Sciatic nerve (tissue), 2 donors: ENCODE measurements at places on chromosomes 4 and X.

GRCh38 chr4:143291314-143291713 is 45.4 kb upstream of the GAB1 start:
- DNase-seq, result no peak

- DNase-seq, result peak; percentile 33
These were observed 75.2 kb downstream of the JAKMIP1 start for GRCh38 chr4:6125103-6125651.

- DNase-seq, result no peak
These were observed 517.5 kb upstream of the GRIA3 start for GRCh38 chrX:122666601-122667000.

DNA sequence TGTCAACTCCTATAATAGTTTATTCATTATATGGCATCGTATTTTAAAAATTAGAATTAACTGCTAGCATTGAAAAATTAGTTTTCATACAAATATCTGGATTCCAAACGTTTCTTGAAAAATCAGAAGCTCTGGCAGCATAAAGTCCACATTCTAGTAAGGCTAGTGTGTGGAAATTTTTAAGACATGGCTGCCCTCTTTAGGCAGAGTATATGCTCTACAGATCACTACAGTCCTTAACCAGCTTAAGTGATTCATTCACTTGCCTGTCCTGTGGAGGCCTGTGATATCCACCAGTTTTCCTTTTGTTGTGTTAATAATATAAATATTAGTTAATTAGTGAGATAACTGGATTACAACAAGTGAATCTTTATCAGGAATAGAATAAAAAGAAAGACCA is 287.2 kb downstream of the OPHN1 start:
- DNase-seq, result no peak

- DNase-seq, result no peak
These were observed 42.7 kb downstream of the UBA6 start for GRCh38 chr4:67658302-67658701.

DNA sequence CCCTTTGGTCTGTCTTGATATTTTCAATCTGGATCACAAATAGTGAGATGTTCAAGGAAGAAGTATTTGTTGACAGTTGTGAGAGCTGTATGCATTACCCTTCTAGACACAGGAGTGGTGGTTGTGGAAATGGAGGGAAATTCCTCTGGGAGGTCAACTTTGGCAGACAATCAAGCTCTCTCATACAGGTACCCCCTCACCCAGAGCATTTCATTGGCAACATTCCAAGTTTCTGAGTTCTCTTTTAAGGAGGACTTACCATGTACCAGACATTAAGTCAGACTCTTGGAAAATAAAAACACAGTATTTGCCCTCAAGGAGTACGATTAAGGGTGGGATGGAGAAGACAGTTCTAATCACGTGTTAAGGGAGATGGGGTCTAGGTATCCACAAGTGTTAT is 45.3 kb downstream of the KLHL15 start:
- no peak for DNase-seq

- no peak for DNase-seq
These were observed 523.3 kb downstream of the SMARCA1 start for GRCh38 chrX:129000018-129000417.

- no peak for DNase-seq
These were observed 167.5 kb upstream of the BOD1L1 start for GRCh38 chr4:13794819-13795565.

DNA sequence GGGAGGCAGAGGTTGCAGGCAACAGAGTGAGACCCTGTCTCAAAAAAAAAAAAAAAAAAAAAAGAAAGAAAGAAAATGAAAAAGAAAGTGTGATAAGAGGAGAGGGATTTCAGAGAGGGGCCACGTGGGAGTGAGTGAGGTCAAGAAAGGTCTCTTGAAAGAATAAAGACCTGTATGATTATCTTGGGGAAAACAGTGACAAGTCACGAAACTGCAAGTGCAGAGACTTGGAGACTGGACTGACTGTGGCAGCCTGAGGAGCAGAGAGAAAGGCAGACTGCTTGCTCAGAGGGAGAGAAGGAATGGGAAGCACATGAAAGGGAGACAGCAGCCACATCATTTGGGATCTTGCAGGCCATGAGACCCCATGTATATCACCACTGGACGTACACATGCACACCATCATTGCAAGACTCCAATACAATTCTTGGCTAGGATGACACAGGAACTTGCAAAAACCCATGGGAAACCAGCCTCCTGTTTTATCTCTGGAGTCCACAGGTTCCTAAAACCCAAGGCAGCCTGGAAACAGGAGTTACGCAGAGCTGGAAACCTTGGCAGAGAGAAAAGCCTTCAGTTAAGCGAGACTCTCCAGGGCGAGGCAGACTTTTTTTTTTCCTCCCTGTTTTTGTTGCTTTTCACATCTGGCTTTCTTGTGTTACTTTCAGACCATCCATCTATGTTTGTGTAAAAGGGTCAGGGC is 207.0 kb upstream of the TBL1X start:
- DNase-seq, result no peak

DNA sequence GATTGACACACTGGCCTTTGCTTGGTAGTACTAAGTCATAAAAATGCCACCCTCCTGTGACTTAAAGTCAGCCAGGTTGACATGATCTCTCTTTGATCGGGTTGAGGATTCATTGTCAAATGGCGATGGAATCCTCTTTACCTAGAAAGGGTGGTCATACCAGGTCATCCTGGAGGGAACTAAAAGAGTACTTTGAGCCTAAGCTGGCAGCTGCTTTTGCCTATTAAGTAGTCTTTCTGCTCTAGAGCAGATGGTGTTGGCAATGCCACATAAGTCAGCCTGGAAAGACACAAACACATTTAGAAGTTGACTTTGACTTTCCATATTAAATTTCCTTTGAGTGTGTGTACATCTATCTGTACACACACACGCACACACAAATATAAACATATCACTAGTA is 39.2 kb upstream of the C4orf54 start:
- DNase-seq, result no peak

GRCh38 chrX:105315248-105315647 is 94.8 kb upstream of the TEX13A start:
- no peak for DNase-seq

- DNase-seq, result no peak
These were observed 257.0 kb upstream of the AGTR2 start for GRCh38 chrX:115913575-115913974.

DNA sequence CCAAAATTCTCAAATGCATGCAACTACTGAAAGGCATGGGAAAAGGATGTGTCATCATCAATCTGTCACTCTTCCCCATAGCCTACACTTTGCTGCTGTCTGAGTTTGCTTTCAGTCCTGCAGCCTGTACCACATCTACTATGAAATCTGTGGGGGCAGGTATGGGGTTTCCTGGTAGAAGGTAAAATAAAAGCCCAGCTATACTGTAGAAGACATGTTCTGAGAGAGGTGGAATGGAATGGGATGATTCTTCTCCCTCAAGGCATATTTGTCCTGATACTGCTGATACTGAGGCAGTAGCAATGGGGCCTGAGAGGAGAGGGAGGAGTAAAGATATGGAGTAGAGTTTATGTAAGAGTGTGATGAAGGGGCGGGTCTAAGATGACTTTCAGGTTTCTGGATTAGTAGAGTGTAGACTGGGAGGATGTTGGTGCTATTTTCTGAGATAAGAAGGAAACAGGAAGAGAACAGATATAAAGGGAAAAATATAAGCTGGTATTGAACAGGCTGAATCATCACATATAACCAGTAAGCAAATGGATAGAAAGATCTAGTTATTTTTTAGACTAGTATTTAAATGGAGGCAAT is 38.7 kb upstream of the GYPA start:
- no peak for DNase-seq

DNA sequence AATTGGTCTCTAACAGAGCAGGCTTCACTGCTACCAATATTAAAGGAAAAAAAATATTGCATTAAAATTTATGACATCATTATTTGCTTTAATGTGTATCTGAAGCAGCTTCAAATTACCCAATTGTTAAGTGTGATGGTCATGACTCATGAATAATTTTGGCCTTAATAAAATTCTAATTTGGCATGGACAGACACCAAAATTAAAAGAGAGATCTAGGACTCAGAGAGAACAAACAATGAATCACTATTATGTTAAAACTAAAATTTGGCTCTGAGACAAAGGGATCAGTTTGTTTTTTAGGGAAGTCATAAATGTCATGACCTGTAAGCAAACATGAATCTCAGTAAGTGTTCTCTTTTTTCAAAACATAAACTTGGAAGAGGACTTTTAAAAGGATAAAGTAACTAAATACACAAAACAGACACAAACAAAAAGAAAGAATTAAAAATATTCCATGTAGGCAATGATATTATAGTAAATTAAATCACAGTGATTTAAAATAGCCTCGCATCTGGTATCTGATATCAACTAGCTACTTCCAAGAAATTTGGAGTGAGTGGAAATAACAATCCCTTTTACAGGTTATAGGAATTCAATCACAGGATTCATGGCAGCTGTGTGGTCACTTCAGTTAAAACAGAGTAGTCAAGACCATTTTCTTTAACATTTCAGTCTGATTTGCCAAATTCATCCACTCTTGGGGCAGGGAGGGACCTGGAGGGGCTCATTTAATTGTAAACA is 11.6 kb downstream of the VEGFC start:
- DNase-seq, result no peak

GRCh38 chrX:123525123-123525725 is 207.6 kb downstream of the THOC2 start:
- DNase-seq, result no peak

- no peak for DNase-seq
These were observed 600.5 kb upstream of the SLIT2 start for GRCh38 chr4:19650903-19651864.

GRCh38 chr4:182325848-182326255 is 82.7 kb downstream of the TENM3 start:
- no peak for DNase-seq

DNA sequence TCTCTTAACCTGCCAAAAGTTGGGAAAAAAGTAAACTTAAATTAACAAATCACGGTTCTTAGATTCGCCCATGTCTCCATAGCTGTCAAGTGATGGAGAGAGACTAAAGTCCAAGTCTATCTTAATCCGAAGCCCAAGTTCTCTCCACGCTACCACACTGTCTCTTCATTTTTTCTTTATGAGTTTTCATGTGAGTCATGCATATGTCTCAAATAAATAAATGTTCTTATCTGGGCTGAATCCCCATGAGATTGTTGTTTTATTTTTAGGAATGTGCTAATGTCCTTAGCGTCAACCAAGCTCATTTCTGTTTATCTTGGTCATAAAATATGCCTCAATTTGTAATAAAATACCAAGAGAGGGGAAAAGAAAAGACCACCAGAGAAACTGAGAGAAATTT is 169.3 kb downstream of the RCHY1 start:
- DNase-seq, result no peak

- no peak for DNase-seq
These were observed 16.9 kb upstream of the ZIC3 start for GRCh38 chrX:137549073-137549472.

GRCh38 chrX:623599-624315 is 6.8 kb upstream of the SHOX start:
- DNase-seq, result no peak

GRCh38 chr4:55762819-55763218 is 56.8 kb upstream of the EXOC1L start:
- DNase-seq, result no peak

DNA sequence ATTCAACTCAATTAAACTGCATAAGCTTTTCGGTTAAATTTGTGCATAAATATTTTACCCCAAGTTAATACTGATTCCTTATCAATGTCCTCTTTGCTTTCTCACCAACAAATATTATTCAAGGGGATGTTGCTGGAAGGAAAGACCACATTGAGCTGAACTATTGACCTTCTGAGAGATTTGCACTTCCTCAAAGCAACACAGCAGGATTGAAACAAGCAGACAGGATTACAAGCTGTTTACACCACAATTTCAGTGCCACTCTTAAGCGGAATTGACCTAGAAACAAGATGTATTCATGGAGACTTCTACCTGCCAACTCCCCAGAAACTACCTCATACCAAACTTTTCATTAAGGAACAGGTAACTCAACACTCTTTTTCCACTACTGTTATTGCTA is 96.5 kb upstream of the DUSP21 start:
- no peak for DNase-seq

DNA sequence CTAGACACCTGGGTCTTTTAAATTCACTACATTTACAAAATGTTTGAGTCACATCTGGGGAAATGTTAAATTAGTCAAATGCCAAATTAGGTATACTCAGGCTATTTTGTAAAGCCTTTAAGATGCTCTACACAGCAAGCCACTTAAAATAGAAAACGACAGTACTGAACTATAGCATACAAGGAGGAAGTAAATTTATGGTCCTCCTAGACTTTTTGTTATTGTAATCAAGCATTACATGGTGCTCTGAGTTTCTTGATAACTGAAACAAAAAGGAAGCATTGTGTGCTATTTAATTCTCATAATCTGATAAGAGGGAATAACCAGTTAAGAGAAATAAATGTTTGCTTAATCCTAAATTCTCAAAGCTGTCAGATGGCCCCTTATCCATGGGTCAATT is 46.2 kb downstream of the SLC9A7 start:
- no peak for DNase-seq

- no peak for DNase-seq
These were observed 7.4 kb downstream of the APOO start for GRCh38 chrX:23900220-23900797.

- DNase-seq, result no peak
These were observed 190.2 kb downstream of the ANTXR2 start for GRCh38 chr4:79882806-79883205.

DNA sequence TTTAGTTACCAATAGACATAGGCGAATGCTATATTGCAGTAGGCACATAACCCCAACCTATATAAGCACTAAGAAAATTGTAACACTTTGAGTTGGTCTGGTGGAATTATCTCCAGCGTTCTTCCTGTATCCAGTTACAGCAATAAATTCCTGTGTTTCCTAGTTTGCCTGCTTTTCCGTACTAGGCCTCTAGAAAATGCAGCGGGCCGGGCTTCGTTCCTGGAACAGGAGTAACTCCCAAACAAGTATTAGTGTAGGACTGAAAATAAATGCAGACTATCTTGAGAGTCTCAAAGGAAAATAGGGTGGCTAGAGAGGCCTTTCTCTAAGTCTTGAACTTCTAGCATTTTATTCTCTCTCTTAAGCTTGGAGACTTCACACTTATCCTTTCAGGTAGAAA is 159.8 kb downstream of the OR13H1 start:
- no peak for DNase-seq

GRCh38 chr4:53497487-53498244 is 93.6 kb downstream of the LNX1 start:
- peak; percentile 70 for DNase-seq

GRCh38 chr4:39823191-39823590 is 125.3 kb downstream of the UBE2K start:
- no peak for DNase-seq

DNA sequence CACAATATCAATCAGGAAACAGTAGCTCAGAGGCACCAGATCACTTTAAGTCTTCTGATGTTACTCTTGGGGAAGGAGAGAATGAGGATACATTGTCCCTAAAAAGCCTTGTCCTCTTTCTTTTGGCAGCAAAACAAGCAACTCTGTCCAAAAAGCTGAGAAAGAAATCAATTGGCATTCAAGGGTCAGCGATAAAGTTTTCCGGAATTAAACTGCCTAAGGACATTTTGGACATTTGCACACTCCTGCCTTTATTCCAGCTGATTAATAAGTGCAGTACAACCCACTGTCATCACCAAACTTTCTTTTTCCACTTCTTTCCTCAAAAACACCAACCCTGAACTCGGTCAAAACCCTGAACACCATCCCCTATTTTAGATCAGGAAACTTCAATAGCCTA is 85.8 kb upstream of the FAM9A start:
- DNase-seq, result no peak
